Choroid plexus epithelial cell (primary cell): ENCODE measurements at places on chromosomes 5 and 9.

DNA sequence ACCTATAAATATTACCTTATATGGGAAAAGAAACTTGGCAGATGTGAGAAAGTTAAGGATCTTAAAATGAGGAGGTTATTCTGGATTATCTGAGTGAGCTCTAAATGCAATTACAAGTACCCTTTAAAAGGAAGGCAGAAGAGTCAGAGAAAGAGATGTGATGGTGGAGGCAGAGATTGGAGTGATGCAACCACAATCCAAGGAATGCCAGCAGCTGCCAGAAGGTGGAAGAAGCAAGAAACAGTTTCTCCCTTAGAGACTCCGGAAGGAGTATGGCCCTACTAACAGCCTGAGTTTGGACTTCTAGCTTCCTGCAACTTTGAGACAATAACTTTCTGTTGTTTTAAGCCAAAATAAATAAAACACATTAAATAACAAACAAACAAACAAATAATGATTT, 108.7 kb upstream of the PRLR start:
- no peak for DNase-seq

DNA sequence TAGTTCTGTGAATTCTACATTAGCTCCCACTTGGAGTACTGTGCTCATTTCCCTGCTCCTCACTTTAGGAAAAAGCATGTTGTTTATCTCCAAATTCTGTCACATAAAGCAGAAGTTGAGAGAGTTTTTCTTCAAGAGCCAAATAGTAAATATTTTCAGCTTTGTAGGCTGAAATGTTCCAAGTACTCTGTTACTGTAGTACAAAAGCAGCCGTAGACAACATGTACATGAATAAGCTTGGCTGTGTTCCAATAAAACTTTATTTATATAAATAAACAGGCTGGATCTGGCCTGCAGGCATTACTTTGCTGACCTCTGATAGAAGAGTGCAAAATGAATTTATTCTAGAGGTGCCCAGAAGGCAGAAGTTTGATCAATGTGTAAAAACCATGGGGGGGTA, 73.0 kb upstream of the AGXT2 start:
- peak; percentile 44 for DNase-seq

DNA sequence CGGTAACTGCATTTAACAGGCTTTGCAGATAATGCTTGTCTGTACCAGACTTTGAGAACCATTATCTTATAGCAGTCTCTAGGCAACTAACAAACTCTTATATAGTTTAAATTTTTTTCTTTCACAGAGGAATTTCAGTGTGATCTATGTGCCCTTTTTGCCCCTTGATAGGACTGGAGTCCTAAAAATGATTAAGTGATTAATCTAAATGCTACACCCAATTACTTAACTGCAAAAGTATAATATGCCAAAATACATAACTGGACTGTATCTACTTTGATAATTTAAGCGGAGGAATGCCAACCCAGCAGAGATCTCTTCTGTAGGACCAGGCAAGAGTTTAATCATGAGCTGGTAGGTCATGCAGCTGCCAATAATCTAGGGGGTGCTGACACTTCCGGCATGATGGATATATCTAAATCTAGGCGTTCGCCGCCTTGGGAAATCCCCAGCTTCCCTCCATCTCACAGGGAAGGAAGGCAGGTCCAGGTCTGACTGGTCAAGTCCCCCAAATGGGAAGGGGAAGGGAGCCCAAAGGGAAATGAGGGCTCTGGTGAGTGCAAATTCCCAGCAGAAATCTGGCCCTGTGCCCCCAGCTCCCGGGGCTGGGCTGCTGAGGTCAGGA, 205.6 kb downstream of the GAPVD1 start:
- no peak for DNase-seq

GRCh38 chr9:130905125-130905901, 8.7 kb upstream of the QRFP start:
- DNase-seq, result no peak

DNA sequence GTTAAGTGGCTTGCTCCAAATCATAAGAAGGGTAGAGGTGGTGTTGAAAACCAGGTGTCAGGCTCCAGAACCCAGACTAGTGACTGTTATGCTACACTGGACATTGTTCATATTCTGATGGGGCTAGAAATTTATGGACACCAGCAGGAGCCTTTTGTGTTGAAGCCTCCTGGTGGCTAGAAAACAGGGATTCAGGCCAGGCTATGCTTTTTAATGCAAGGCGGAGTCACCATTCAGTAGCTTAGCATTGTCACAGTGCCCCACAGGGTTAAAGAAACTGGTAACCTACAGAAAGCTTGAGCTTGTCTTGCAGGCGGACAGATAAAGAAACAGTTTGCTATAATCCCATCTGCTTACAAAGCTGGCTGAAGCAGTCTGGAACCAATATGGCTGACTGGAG, 23.0 kb upstream of the GOLM1 start:
- peak; percentile 16 for DNase-seq

GRCh38 chr9:83999141-83999918, 18.7 kb downstream of the RMI1 start:
- DNase-seq, result no peak

DNA sequence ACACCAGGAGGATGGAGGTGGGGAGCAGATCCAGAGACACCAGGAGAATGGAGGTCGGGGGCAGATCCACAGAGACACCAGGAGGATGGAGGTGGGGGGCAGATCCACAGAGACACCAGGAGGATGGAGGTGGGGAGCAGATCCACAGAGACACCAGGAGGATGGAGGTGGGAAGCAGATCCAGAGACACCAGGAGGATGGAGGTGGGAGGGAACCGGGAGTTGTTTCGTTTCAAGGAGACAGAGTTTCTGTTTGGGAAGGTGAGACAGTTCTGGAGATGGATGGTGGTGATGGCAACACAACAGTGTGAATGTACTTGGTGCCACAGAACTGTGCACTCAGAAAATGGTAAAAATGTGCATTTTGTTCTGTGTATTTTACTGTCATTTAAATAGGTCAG, 9.0 kb upstream of the INPP5E start:
- no peak for DNase-seq

GRCh38 chr5:1826235-1826980, 25.2 kb downstream of the NDUFS6 start:
- no peak for DNase-seq

GRCh38 chr5:15664961-15665360, 165.0 kb downstream of the FBXL7 start:
- DNase-seq, result peak; percentile 58
